ENCODE measurements at places on chromosomes 1 and 21.

- no peak for DNase-seq
These were observed 3.1 kb downstream of the VPS26C start for GRCh38 chr21:37263827-37264600.

GRCh38 chr1:178349801-178350200 lies 147.0 kb downstream of the CLEC20A start:
- no peak for DNase-seq

GRCh38 chr1:110188035-110188618 lies 22.0 kb upstream of the KCNC4 start:
- DNase-seq: no peak

DNA sequence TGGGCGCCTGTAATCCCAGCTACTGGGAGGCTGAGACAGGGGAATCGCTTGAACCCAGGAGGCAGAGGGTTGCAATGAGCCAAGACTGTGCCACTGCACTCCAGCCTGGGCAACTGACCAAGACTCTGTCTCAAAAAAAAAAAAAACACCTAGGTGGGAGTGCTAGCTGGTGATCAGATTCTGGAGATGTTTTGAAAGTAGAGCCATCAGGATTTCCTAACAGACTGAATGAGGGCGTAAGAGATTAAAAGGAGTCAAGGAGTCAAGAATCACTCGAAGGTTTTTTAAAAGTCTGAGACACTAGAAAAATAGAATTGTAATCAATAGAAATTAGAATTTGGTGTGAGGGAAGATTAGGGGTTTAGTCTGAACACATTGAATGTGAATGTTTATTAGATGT lies 73.8 kb downstream of the HSF2BP start:
- no peak for DNase-seq

GRCh38 chr1:13700521-13701270 lies 708 bp downstream of the PRDM2 start:
- no peak for DNase-seq

DNA sequence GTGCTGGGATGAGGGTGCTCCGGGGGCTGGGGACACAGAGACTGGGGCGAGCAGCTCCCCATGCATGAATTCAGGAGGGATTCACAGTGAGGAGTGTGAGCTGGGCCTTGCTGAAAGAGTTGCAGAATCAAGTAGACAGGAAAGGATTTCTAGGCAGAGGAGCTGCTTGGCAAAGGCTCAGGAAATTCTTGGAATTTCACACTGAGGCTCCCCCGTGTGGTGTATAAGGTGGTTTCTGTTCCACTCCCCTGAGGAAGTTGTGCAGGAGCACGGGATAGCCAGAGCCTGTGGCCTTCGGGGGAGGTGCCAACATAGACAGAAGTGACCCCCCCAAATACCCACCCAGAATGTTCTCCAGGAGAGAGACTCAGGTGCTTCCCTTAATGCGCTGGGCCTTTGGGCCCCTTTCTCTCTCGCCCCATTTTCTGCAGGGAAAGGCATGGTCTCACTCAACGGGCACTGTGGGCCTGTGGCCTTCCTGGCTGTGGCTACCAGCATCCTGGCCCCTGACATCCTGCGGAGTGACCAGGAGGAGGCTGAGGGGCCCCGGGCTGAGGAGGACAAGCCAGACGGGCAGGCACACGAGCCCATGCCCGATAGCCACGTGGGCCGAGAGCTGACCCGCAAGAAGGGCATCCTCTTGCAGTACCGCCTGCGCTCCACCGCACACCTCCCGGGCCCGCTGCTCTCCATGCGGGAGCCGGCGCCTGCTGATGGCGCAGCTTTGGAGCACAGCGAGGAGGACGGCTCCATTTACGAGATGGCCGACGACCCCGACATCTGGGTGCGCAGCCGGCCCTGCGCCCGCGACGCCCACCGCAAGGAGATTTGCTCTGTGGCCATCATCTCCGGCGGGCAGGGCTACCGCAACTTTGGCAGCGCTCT lies 58.5 kb upstream of the ACTL8 start:
- no peak for DNase-seq

- no peak for DNase-seq
These were observed 15.1 kb upstream of the CD58 start for GRCh38 chr1:116585886-116586285.

- no peak for DNase-seq
These were observed 113.2 kb downstream of the RUNX1 start for GRCh38 chr21:34935898-34936297.

Data from GM12864 (cell line).